Peyer's patch (tissue), 4 donors: ENCODE measurements at places on chromosomes 1 and 21. TPM values are rescaled to one million over a fixed set of nuclear protein-coding genes. Genes with fewer than 3 reads are reported as not detected.

- DNase-seq, result no peak
Observed at GRCh38 chr1:116763787-116764465, 9.7 kb downstream of the CD2 start.

Gene LRRC53
- total RNA-seq, result not detected

Gene GNAT2
- total RNA-seq, result not detected

- DNase-seq, result no peak
Observed at GRCh38 chr1:205672970-205673369, 7.3 kb downstream of the SLC45A3 start.

DNA sequence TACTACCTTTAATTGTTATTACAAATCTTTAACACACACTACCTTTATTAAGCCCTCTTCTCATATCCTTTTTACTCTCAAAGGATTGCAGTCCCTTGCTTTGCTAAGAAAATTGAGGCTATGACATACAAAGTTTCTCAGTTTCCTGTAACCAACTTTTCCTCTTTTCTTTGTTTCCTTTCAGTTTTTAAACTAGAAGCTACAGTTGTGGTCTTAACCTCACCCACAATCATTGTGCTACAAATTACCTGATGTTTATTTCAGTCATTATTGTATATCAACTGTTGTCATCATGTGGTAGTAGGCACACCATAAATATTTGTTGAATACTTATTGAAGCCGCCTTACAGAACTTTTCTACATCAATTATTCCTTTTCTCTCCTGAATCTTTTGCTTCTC is 51.8 kb downstream of the SLAMF6 start:
- no peak for DNase-seq
